ENCODE measurements at places on chromosomes 7 and 10.
A peak's percentile ranks its signal among the peaks of the same experiment; 100 is the strongest.

DNA sequence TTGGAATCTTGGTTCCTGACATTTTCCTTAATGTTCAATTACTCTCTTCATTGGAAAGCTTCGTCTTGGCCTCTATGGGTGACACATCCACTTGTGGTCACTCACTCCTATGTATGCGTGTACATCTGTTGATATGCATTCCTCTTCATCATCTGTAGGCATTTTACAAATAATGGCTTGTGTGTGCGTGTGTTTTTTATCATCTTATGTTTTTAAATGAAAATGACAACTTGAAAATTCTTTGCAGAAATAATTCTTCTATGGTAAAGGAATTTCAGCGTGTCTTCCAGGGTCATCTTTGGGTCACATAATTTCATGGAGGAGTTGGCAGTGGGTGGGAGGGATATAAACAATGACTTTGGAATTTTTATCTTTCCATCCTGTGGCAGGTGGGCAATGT lies 925.1 kb downstream of the LRMDA start:
- DNase-seq, result no peak

DNA sequence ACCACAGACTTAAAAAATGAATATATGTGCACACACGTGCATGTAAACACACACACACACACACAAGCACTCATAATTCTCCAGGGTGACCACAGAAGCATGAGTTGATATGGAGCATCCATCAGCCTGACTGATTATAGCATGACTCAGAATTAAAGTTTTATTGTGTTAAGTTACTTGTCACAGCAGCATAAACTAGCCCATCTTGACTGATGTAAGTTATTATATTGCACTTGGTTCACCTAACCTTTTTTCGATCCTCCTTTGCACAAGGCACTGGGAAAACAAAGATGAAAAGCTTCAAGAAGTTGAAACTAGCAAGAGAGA lies 18.8 kb upstream of the SLC35G1 start:
- DNase-seq, result no peak

- DNase-seq, result peak; percentile 18
These were observed 135.9 kb upstream of the CCDC6 start for GRCh38 chr10:60042262-60042661.

DNA sequence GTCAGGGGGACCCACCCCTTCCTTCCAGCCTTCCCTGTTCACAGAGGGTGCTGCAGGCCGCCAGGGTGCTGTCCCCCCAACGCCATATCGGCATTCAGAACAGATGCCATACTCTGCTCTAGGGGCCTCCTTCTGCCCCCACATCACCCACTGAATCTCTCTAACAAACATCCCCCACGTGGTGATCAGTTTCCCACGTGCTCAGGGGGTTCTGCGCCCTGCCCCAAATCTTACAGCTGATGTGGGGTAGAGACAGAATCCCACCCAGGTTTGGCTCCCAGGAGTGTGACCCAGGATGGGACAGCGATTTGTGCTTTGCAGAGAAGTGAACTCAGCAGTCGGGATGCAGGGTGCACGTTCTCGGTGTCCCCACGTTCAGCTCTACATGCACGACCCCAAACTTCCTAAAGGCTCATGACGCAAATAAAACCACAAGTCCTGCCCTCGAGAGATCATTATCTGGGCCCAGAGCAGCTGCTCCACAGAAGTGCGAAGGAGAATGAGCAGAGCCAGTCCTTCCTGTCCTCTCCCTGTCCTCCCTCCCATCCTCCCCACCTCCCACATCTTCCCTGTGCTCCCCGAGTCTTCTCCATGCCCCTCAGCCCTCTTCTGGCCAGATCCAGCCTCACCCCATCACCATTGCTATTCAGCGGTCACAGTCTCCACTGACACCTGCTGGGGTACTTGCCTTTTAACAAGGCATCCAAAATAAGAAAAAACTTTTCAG lies 423.4 kb downstream of the DNAJB6 start:
- DNase-seq, result no peak

DNA sequence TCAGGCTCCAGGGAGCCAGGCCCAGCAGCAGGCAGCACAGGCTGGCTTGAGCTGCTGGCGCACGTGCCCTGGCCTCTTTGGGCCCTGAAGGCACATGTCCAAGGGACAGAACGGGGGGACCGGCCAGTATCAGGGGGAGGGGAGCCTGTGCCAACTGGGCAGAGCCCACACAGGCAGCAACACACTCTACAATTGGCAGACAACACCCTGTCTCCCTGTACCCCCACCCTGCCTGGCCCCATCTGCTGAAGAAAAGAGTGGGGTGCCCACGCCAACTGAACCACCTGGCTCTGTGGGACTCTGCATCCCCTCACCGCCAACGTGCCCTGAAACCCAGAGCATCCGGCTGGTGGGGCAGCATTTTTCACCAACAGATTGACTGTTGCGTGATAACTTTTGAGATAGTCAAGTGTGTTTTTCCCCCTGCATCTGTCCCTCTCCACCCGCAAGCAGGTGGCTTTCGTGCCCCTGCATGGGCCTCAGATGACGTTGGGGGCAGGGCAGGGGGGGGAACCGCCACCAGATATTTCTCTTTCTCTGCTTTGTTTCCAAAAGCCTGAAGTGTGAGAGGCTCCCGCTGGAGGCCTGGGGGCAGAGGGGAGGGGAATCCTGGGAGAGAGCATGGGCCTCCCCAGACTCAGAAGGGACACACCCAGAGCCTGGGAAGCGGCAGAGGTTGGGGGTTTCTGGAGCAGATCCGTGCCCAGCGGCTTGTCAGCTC lies 21.8 kb downstream of the SLIT1 start:
- DNase-seq, result no peak

DNA sequence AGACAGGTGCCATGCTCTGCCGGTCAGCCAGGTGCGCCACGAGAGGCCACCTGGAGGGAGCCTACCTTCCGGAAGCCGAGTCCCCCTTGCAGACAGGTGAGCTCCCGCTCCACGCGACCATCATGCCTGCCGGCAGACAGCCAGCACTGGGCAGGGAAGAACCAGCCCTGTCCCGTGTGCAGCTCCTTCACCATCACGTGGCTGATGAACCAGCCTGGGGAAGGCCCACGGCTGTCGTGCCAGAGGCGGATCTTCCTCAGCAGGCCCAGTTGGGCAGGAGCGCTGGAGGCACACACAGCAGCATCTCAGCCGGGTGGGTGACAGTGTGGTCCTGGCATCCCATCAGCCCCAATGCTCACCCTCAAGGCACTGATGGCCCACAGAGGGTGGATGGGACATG lies 108.9 kb downstream of the PKD1L1 start:
- DNase-seq, result no peak

DNA sequence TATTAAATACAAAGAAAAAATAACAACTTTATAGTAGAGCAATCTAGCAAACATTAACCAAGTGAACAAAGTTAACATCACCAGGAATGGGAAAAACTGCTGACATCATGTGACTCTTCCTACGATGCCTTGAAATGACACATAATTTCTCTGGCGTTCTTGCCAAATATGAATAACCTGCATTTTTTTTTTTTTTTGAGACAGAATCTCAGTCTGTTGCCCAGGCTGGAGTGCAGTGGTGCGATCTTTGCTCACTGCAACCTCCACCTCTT lies 126.5 kb upstream of the VKORC1L1 start:
- no peak for DNase-seq

GRCh38 chr7:637826-638225 lies 88.7 kb upstream of the DNAAF5 start:
- no peak for DNase-seq

DNA sequence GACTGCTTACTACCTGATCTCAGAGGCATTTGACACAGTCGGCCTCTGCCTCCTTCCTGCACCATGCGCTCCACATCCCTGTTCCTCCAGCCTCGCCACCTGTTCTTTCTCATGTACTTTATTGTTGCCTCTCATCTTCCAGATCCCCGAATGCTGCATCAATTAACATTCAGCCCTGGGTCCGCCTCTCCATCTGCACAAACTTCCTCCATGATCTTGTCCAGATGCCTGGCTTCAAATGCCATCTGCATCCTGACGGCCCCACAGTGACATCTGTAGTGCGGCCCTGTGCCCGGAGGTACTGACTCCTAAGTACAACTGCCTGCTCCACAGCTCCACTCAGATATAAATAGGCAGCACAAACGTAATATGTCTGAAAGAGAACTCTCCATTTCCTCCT lies 51.2 kb upstream of the STK17A start:
- no peak for DNase-seq

- DNase-seq, result no peak
These were observed 1.1 kb upstream of the FEZF1 start for GRCh38 chr7:122305475-122306319.

GRCh38 chr10:16799621-16800020 lies 17.6 kb downstream of the RSU1 start:
- no peak for DNase-seq
